ENCODE measurements at places on chromosomes 13 and 19.

DNA sequence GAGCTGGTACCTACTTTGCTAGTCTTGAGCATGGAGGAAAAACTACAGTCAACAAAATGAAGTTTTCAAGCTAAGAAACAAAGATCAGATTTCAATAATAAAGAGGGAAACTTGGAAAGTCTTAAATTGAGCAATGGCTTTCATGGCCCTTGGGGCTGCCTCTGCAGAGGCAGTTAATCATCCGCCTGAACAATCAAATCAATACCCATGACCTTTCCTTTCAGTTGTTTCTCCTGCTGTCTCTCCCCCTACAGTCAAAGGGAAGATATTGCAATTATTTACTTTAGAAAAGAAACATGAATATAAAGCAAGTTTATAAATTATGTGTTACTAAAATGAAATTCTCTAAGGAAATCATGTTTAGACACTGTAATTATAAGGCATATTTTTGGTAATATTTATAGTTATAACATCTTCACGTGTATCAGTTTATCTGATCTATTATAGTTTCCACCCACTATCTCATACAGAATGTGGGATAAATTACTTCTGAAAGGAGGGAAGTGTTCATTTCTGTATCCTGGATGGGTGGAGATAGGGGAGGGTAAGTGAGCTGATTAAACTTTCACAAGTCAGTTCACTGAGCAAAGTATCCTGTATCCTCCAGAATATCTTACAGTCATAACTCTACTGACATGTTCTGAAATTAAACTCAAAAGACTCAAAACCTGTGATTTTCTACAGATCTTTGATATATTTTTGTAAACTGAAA is 72.4 kb upstream of the TSC22D1 start:
- DNase-seq: no peak

- no peak for DNase-seq
These were observed 459.4 kb downstream of the FOXO1 start for GRCh38 chr13:40207001-40207478.

- no peak for DNase-seq
These were observed 857.2 kb downstream of the SLITRK1 start for GRCh38 chr13:83024955-83025594.

DNA sequence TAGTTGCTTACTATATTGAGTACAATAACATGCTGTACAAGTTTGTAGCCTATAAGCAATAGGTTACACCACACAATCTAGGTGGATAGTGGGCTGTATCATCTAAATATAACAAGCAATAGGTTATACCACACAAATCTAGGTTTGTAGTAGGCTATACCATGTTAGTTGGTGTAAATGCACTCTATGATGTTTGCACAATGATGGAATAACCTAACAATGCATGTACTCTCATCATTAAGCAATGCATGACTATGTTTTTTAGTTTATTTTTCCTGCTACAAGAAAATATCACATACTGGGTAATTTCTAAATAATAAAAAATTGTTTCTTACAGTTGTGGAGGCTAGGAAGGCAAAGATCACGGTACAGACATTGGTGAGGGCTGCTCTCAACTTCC is 262.5 kb downstream of the SLITRK6 start:
- no peak for DNase-seq

DNA sequence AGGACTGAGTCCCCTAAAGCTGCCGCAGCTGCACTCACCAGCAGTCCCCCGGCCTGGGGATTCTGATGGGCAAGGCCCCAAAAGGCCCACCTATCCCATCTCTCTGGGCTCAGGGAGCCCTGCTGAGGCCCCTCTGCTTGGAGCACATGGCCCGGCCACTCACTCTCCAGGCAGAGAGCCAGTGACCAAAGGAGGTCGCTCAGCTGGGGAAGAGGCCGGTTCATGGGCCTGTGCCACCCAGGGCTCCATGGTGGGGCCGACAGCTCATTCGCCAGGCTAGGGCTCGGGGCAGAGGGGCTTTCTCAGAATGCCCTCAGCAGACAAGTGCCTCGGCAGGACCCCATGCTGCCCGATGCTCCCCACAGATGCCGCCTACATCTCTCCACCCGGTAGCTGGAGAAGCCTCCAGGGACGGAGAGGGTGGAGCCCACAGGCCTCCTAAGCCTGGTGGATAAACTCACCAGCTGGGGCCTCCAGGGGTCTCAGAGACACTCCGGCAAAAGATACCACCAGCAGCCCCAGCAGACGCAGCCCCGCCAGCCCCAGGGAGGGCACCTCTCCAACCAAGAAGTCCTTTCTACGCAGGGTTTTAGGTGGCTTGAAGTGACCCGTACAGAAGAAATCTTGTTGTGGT is 54.4 kb downstream of the MLLT1 start:
- DNase-seq: no peak

- no peak for DNase-seq
These were observed 12.9 kb upstream of the CCDC169 start for GRCh38 chr13:36310417-36311108.

- peak; percentile 30 for DNase-seq
These were observed 244.4 kb upstream of the MAB21L1 start for GRCh38 chr13:35720690-35721554.

GRCh38 chr19:57118848-57119247 is 937 bp upstream of the USP29 start:
- no peak for DNase-seq

GRCh38 chr13:104111031-104111430 is 1044.8 kb upstream of the SLC10A2 start:
- no peak for DNase-seq

DNA sequence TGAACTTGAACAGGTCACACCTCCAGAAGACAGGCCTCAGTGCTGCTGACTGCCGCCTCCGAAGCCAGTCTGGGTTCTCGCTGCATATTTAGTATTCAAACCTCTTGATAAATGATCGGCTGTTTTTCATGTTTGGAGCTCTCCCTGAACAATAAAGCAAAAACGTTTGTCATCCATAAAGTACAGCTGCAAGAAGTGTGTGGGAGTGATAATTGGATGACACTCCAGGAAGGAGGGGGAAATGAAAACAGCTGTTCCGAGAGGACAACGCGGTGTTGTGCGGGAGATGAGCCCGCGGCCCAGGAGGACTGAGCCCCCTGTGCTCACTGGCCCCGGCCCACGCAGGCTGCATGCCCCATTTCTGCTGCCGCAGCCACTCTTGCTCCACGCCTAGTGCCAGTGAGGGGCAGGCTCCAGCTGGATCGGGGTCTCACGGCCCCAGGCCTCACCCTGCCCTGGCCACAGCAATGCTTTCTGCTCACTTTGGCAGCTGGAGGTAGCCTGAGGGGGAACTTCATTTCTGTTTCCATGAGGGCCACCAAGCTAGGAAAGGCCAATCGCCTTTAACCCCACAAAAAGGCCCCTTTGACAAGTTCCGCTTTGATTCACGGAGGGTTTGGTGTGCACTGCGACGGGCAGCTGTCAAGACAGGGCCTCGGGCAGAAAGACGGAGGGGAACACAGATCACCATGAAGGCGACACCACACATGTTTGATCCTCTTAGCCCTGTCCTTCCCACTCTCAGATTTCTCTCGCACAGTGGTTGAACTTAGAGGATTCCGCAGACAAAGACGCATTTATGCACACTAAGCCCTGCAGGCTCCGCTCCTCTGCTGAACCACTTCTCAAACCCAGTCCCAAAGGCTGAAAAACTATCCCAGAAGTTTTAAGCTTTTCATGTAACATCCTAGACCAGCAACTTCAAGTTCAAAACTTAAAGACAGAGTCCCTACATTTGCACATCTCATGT is 537.6 kb downstream of the EFNB2 start:
- no peak for DNase-seq

GRCh38 chr13:110133425-110134235 is 173.3 kb downstream of the COL4A1 start:
- DNase-seq: no peak

GRCh38 chr13:63501702-63502101 is 2086.1 kb upstream of the PCDH20 start:
- DNase-seq: no peak

GRCh38 chr19:6712692-6713670 is 7.5 kb downstream of the C3 start:
- no peak for DNase-seq

GRCh38 chr19:33960566-33960965 is 163.9 kb downstream of the KCTD15 start:
- DNase-seq: no peak
